Activated CD4-positive, alpha-beta T cell treated with anti-CD3 and anti-CD28 coated beads for 24 hours (primary cell): ENCODE measurements at places on chromosomes 1 and 21.

DNA sequence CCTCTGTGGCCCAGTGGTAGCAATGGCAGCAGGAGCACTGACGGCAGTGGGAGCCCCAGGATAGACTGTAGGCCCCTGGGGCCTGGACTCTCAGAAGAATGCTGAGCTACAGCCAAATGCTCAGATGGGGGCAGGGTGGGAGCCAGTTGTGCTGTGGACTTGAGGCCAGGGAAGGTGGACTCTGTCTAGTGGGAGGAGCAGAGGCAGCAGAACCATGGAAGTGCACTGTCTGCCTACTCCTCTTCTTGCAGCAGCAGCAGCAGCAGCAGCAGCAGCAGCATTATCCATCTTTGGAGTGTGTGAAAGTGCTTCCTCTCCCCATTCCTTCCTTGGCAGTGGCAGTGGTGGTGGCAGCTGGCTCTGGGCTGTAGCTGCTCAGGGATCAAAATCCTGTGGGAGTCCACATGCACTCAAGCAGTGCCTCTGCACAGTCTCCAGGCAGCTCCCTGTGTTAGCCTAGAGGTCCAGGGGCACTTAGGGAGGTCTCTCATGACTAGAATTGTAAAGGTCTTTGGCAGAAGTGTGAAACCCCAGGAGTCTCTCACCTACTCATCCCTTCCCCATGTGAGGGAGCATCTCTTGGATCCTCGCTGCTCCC is 917.9 kb upstream of the B3GALT2 start:
- no peak for DNase-seq

GRCh38 chr1:83920320-83920719 is 78.6 kb downstream of the TTLL7 start:
- DNase-seq = no peak

GRCh38 chr1:37954316-37954971 is 7.6 kb upstream of the INPP5B start:
- no peak for DNase-seq

- DNase-seq = no peak
These were observed 20.2 kb downstream of the CCDC18 start for GRCh38 chr1:93200714-93201113.
